ENCODE measurements at places on chromosomes 3 and 15.

- DNase-seq: no peak
These were observed 16.0 kb upstream of the GNB5 start for GRCh38 chr15:52207191-52207590.

- no peak for DNase-seq
These were observed 30.9 kb downstream of the DAG1 start for GRCh38 chr3:49500732-49501609.

GRCh38 chr15:96264351-96264798 lies 66.1 kb upstream of the NR2F2 start:
- DNase-seq: no peak

- peak; percentile 33 for DNase-seq
These were observed 544 bp upstream of the TIMMDC1 start for GRCh38 chr3:119497820-119498185.

DNA sequence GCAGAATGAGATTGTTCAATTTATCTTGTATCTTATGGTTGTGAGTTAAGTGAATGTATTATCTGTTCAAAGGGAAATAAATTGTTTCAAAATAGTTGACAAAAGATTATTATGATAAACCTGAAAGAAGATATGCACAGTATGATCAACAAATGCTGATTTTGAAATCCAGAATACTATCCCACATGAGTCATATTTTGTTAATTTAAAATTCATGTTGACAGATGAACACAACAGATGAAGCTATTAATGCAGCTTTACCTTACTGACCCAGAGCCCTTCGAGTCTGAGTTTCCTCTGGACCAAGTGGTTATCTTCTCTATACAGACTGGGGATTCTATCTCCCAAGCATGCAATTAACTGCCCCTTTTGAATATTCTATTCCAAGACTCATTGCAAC lies 482.8 kb downstream of the FGF12 start:
- DNase-seq: no peak

DNA sequence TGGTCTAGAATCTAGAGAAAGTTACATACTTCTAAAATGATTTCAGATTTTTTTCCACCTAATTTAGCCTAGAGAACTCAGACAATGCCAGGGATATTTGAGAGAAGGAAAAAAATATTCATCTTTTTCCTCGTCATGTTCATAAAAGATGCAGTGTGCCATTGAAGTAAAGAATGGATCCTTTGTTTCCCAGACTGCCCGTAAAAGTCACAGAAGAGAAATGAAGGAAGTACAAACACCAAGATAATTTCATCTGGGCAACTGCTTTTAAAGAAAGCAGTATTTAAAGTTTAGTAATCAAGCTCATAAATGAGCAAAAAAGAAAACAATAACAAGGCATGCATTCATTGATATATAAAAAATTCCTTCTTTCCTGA lies 47.2 kb downstream of the TTC23 start:
- no peak for DNase-seq

DNA sequence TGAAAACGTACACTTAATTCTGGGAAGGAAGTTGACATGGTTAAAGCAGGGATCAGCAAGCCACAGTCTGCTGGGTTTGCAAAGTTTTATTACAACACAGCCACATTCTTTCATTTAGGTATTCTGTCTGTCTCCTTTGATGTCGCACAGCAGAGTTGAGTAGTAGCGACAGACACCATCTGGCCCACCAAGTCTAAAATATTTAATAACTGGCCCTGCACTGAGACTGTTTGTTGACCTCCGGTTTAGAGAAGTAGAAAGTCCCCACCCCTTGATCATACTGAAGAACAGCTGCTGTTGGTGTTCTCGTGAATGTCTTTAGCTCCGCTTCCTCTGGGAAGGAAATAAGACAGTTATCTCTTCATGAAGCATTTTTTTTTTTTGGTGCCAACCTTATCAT lies 66.2 kb downstream of the MCTP2 start:
- no peak for DNase-seq

DNA sequence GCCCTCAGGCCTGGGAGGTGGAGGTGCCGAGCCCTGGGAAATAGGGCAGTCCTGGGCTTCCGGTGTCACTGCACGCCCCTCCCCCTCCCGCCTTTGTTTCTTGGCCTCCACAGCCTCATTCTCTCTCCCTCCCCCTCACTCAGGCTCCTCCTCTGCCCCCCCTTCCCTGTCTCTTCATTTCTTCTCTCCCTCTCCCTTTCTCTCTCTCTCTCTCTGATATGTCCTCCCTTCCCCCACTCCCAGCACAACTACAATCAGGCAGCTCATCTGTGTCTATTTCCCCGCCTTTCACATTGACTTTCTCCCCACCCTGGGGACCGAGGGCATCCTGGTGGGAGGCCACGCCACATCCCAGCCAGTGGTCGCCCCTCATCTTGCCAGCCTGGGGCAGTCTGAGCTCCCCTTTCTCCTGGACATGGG lies 40.2 kb downstream of the IDH2 start:
- DNase-seq: no peak

Measured in D341Med (cell line).